ENCODE measurements at places on chromosomes 1 and 21.

DNA sequence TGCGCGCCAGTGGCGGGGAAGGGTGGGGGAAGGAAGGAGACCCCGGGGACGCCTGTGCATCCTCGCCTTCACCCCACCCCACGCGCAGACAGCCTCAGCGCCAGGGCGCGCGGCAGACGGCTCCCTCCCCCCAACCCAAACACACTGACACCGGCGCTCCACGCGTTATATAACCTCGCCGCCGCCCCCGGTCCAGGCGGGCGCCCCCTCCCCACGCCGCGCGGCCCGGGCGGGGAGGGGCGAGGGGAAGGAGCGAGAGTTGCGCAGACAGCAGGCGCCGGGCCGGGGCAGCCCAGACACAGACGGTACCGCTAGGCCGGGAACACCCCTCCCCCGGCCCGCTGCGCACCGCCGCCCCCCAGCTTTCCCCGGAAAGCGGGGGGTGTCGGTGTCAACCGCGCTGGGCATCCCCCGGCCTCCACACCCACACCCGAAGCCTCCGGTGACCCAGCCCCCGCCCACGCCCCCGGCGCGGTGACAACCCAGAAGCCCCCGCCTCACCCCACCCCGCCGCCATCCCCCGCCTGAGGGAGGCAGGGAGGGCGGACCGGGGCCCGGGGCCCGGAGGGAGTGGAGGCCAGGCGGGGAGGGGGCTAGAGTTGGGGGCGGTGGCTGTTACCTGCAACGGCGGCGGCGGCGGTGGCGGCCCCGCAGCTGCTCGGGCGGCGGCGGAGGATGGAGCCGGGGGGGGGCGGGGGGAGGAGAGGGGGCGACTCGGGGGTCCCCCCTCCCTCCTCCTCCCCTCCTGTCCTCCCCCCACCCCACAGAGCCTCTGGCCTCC lies 432 bp downstream of the AKT3 start:
- peak; percentile 44 for DNase-seq

GRCh38 chr1:25760122-25760719 lies 39.8 kb upstream of the SELENON start:
- no peak for DNase-seq

DNA sequence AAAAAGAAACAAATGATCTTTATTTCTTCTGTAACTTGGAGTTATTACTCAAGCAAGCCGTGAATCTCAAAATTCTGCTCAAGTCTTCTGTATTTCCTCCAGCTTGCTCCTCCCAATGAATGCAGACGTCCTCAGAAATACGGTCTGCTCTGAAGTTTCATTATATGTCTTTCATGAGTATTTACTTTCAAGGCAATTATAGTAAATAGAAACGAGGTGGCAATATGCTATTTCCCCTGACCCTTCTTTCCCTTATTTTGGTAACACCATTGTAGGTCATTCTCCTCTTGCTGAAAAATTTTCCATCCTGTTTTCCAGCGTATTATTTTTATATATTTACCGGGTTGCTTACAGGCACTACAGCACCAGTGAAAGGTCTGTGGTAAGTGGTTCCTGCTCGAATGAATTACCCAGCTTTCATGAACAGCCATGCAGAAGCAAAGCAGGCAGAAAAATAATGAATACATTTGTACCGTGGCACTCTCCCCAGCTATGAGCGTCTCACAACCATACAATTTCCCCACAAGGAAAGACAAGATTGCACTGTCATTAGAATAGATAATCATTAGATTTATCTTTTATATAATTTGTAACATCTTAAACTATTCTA lies 350.9 kb upstream of the PKN2 start:
- no peak for DNase-seq

DNA sequence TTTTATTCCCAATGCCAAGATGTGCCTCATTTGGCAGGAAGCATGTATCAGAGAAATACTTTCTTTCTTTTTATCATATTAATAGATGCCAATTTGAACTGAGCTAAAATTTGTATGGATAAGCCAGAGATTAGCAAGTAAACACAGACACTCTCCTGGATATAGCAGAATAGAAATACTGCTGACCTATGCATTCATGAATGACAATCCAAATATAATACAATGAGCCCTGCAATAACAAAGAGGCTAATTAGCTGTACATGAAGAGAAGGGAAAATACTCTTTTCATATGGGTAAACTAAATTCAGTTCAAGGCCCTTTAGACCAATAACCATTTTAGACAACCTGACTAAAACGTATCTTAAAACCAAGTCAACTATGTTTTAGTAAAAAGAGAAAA lies 388.1 kb upstream of the NR5A2 start:
- no peak for DNase-seq

- no peak for DNase-seq
Observed at GRCh38 chr1:109794319-109795132, 30.8 kb upstream of the EPS8L3 start.

DNA sequence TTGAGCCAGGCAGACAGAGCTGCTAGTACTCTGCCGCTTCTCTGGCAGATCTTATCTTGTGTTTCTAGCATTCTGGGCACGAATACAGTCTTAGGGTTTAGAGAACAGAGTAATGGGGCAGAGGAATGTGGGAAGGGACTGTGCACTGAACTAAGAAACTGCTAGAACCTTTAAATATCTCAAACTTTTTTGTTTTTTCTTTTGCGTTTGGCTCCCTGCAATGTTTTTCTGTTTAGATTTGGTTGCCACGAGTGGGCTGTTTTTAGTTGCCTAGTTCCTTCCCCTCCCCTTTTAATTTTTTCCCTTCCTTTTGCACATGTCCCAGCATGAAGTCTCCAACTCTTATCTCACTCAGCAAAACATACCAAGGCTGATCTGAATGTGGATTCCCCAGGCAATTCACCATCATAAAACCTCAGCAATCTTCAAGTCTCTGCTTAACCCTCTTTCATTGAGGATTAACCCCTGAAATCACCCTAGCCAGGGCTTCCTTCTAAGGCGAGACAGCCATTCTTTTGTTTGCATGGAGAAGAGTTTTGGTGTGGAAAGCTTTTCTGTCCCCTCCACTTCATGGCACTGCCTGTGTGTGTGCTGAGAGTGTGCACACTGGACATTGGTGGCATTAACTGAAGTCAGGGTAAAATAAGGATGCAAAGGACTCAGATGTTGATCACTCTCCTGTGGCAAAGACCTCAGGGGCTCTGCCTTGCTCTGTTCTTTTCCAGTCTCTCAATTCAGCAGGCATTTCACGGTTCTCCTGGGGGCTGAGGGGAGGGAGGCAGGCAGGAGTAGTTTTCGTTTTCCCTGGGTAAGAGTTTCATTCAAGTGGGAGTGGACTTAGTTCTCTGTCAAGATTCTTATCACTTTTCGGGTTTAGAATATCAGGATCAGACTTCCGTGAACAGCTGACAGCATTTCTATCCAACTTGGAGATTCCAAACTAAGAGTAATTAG lies 2.8 kb upstream of the ATF3 start:
- DNase-seq = no peak

DNA sequence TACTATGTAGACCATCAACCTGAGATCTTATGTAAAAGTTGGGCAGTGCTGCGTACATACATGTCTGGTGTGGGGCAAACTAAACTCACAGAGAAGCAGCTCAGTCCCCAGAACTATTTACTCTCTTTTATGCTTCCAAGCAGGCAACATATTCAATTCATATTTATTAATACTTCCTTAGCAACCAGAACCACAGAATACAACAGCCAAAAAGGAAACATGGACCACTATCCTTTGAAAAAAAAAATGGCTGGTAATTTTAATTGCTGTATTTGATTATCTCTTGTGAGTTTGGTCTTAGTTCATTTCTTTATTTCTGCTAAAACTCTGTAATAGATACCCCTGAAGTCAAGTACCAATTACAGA lies 1.5 kb upstream of the PPP1R15B start:
- no peak for DNase-seq

- DNase-seq = no peak
Observed at GRCh38 chr1:7672864-7673263, 98.2 kb upstream of the VAMP3 start.

GRCh38 chr21:33393348-33393747 lies 9.9 kb upstream of the IFNGR2 start:
- no peak for DNase-seq

DNA sequence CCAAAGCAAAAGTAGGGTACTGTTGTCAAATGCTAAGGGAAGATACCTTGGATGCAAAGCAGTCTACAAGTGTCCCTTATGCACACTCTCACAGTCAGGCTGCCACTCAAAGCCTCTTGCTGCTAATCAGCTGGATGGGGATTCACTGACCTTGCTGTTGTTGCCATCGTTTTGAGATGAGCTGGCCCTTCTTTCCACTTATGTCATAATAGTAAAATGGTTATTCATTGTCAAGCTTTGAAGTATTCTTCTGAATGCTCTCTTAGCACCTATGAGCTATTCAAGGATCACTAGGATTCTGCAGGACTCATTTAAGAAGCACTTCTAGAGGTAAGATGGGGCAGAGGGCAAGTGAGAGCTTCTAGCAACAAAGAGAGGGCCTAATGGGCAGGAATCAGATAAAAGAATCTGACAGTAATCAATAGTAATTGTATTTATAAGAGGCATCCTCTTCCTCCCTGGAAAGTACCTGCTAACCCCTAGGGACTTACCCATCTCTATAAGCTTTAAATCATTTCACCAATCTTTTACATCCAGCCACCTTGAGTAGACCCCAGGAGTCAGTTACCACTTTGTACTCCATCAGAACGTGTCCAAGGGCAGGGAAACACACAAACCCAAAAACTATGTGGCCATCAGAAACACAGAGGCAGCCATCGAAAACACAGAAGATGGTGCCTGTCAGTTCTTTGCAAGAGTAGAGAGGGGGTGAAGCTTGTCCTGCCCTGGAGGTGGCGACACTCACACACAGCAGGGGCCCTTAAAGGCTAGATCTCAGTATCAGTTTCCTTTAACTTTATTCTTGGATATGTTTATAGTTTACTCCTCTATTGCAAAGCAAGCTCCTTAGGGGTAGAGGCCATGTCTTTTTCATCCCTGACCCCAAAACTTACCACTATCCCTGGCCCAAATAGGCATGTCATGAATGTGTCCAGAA lies 103.7 kb upstream of the NFIA start:
- no peak for DNase-seq

DNA sequence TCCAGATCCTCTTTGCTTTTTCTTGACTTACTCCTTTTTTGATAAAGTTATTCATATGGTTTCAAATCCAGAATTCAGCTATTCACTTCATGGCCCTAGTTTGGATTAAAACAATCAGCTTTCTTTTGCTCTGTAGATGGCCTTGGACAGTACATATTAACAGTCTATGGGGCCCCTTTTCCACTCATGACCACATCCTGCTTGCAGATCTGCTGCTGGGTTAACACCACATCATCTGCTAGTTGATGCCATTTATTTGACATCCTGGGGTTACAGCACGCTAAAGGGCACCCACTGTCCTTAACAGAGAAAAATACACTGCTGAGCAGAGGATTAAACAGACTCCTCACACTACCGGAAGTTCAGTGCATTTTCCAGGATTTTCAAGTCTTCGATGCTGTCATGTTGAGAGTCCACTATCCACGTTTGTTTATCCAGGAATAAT lies 941 bp upstream of the IFI16 start:
- DNase-seq = peak; percentile 46

DNA sequence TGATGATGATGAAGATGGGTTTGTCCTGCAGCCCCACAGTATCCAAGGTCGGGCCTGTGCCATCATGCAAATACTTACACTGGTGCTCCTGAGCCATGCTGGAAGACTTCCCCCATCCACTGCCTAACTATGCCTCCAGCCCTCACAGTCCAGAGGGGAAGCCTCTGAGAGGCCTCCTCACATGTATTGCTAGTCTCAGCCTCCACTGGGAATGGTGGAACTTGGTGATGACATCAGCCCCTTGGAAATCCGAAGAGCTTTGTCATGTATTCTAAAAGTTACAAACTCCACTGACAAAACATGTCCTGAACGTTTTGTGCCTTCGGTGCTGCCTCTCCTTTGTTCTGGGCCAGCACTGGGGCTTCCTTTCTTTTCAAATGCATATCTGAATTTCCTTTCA lies 61.1 kb upstream of the DMRTB1 start:
- DNase-seq = no peak

DNA sequence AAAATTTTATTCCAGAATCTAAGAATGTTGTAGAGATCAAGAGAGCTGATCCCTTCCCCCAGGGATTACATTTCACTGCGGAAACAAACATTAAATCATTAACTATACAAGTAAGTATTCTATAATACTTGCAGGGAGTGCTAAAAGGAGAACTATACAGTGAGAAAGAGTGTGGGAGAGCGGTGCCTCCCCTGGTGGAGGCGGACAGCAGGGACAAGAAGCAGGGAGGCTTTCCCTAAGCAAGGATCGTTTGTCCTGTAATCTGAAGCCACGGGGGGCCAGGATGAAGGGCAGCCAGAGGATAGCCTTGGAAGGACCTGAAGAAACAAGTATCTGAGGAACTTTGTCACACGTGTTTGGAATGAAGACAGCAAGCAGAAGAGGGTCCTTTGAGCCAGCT lies 40.1 kb downstream of the SLC9C2 start:
- no peak for DNase-seq

GRCh38 chr1:94143809-94144176 lies 22.8 kb upstream of the ABCA4 start:
- no peak for DNase-seq

GRCh38 chr1:31040038-31040437 lies 25.5 kb downstream of the PUM1 start:
- no peak for DNase-seq

GRCh38 chr1:224632921-224633321 lies 16.8 kb downstream of the CNIH3 start:
- DNase-seq = no peak

- DNase-seq = no peak
Observed at GRCh38 chr21:46171585-46171984, 12.7 kb downstream of the SPATC1L start.

- no peak for DNase-seq
Observed at GRCh38 chr1:74908797-74909196, 175.8 kb downstream of the TYW3 start.

GRCh38 chr1:210908791-210909190 lies 225.2 kb downstream of the KCNH1 start:
- no peak for DNase-seq

- no peak for DNase-seq
Observed at GRCh38 chr21:25179116-25179515, 428.2 kb downstream of the MRPL39 start.

DNA sequence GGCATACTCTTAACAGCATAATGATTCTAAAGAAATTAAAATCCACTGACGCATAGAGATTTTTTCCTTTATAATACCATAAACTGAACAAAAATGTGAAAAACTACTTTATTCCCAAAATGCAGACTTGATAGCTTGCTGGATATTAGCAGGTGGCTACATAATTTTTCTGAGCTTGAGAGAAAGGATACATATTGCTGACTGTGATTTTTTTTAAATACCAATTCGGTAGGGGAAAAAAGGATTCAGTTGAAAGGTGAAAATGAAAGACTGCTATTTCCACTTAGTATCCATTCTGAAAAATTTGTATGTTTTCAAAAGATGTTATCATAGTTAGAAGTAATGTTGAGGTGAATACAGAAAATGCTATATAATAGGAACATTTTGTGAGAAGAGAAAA lies 90.0 kb upstream of the MAP1LC3C start:
- no peak for DNase-seq

DNA sequence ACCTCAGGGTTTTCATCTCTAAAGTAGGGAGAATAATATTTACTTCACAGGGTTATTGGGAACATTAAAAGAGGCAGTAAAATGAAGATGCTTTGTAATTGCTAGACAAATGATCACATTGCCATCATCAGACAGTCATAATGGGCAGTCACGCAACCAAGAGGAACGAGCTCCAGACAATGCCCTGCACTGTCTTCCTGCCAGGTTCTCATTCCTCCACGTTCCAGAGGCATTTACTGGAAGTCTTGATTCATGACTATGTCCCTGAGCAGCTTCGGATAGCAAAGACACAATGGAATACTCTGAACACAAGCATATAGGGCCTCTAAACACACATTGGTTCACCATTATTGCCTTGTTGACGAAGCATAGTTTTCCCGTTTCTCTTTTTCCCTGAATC lies 389.7 kb downstream of the NTNG1 start:
- no peak for DNase-seq

GRCh38 chr1:64487061-64487460 lies 17.1 kb downstream of the CACHD1 start:
- DNase-seq = no peak
